ENCODE measurements at places on chromosomes 7 and 10.

DNA sequence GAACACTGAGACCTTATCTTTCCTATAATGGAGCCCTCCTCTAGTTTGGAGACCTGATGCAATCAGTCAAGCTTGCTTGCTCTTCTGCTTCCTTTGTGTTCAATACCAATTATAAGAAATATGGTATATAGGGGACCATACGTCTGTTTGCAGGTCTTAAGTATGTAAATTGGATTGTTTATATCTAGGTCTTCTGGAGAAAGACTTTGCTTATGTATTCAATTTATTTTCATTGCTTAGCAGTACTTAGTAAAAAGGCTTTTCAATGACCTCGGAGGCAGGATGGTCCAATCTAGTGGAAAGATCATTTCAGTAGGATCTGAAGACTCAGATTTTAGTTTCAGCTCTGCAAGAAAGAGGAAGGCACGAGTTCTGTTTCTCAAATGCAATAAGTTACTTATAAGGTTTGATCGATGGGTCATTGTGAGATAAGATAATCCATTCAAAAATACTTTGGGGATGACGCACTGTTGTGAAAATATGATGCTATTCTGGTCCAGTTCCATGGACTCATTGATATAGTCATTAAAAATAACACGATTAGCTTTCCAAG, 571.6 kb downstream of the SH2D4B start:
- DNase-seq: no peak

- DNase-seq: no peak
These were observed 112.4 kb upstream of the FAM171A1 start for GRCh38 chr10:15483215-15484075.

- DNase-seq: no peak
These were observed 110.6 kb upstream of the SAMD8 start for GRCh38 chr10:75000748-75001321.

- DNase-seq: peak; percentile 97
These were observed 40.0 kb downstream of the HK1 start for GRCh38 chr10:69318106-69318866.

DNA sequence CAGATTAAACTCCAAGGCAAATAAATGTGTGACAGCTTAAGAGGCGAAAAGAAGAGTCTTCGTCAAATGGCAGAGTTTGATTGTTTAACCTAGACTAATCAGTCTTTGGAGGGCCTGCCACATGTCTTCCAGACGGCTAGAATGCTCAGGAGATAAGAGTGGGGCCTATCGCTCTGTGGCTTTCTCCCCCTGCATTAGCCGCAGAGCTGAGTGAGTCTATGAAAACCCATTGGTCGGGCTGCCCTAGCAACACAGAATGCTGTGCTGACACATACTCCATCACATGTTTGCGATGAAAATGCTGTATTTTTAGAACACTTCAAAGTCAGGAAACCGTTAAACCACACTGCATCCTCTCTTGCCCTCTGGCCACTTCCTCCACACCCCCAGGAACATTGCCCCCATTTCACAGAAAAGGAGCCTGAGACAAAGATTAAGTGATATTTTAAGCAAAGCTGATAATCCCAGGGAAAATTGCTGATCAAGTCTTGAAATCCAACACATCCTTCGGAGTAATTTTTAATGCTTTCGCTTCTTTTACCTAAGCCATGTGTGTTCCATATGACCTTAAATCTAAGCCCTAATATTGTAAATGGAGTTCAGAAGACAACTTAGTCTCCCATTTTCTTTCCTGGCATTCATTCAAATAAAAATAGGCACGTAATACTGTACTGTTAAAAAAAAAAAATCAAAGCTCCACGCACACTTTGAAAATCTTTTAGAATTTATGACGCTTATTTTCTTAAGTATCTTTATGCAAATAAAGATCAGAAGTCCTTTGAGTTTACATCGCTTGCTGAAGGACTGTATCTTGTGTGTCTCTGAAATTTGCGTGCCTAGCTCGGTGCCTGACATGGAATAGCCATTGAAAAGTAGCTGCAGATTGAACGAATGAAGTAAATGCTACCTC, 161.2 kb downstream of the CELF2 start:
- DNase-seq: no peak

- no peak for DNase-seq
These were observed 2.8 kb downstream of the KCTD7 start for GRCh38 chr7:66631471-66631870.

DNA sequence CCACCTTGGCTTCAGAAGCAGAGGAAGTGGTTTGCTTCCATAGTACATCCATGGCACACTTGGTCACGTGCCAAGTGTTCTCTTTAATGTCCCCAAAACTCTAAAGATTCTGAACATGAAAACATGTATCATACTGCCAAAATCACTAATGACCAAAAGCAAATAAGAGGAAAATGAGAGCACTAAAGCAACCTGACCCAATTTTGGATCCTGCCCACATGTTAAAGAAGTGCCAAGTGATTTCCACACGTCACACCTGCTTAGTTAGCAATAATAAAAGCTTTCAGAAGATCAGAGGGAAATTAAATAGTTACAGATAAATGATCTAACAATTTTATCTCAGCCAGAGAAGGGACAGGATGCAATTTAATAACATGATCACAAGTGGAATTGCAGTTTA, 1170.0 kb downstream of the XPNPEP1 start:
- no peak for DNase-seq

Data from posterior vena cava (tissue), 2 donors.